CD4-positive, alpha-beta T cell treated with Interleukin-10 for 1 hour (primary cell): ENCODE measurements at places on chromosomes 2 and 18.

- peak; percentile 88 for DNase-seq
Observed at GRCh38 chr2:161136696-161137324, 23.4 kb upstream of the TANK start.

- no peak for DNase-seq
Observed at GRCh38 chr2:211982162-211982561, 556.4 kb downstream of the ERBB4 start.

- DNase-seq: peak; percentile 8
Observed at GRCh38 chr2:110865188-110865587, 132.8 kb downstream of the ACOXL start.

GRCh38 chr2:159034713-159035112 is 66.3 kb downstream of the TANC1 start:
- no peak for DNase-seq

GRCh38 chr2:120932881-120933280 is 197.2 kb downstream of the GLI2 start:
- no peak for DNase-seq

DNA sequence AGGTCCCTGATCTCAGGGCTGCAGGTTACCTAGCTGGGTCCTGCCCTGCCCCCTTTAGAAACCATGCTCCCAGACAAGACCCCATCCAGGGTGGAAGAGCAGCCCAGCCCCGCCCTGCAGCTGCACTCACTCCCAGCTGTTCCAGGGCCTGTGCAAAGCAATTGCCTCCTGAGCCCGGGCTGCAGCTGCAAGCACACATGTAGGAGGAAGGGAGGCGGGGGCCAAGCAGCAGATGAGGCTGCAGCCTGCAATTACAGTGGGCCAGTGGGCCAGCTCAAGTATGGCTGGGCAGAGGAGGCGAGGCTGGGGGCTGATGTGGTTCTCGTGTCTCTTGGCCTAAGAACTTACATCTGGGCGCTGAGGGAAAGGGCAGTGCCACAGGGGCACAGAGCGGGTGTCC is 65.4 kb upstream of the TUBA3E start:
- DNase-seq: no peak

- DNase-seq: no peak
Observed at GRCh38 chr2:28276807-28277206, 115.9 kb upstream of the FOSL2 start.

- DNase-seq: no peak
Observed at GRCh38 chr18:57353940-57354461, 1.6 kb downstream of the ST8SIA3 start.

DNA sequence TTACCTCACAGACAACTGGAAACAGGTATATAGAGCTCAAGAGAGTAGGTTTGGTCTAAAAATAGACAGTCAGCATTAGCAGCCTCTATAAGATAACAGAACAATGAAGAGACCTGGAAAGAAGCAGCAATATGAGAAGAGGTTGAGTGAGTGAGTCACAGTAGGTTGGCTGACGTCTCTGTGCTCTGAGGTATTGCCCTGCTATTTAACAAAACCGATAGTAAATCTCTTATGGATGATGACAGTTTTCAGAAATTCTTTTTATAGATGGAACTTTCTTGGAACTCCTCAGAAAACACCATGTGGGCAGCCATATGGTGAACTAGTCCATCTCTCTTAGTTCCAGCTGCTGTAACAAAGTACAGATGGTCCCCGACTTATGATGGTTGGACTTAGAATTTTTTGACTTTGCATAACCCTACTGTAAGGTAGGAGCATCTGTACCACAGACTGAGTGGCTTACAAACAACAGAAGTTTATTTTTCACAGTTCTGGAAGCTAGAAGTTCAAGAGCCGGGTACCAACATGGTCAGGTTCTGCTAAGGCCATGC is 123.5 kb downstream of the MBD2 start:
- no peak for DNase-seq

- no peak for DNase-seq
Observed at GRCh38 chr2:134143568-134143967, 110.3 kb upstream of the MGAT5 start.

DNA sequence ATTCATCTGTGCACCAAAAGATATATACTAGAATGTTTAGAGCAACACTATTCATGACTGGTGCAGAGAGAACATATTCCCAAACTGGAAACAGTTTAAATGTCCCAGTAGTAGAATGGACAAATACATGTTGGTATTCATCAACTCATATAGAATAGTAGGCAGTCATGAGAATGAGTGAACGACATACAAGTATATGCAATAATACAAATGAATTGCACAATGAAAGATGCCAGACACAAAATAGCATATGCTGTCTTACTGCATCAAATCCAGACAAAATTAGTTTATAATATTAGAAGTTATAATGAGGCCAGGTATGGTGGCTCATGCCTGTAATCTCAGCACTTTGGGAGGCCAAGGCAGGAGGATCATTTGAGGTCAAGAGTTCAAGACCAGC is 8.3 kb upstream of the PRKAG3 start:
- DNase-seq: no peak

DNA sequence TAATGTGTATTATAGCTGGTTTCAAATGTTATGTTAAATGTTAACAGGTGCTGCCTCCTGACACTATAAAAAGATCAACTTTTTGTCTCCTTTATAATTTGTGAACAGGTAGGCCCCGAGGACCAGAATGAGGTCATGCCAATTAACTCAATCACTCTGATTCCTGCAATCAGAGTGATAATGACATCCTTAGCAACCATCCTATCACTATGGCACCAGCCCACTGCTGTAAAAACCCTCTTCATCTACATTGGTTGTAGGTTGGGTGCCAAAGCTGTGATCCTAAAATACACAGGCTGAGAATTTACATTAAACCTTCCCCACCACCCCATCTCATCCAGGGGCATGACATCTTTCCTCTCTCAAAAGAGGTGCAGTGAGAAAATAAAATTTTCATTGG is 103.5 kb downstream of the CPO start:
- DNase-seq: no peak
